Activated CD4-positive, alpha-beta T cell treated with anti-CD3 and anti-CD28 coated beads, Interleukin-2, amount 10 ng/mL, durations not matched to agents 24 days and 14 days (primary cell): ENCODE measurements at places on chromosomes 12 and 14. TPM values are rescaled to one million over a fixed set of nuclear protein-coding genes. Genes with fewer than 3 reads are reported as not detected.

- DNase-seq: no peak
These were observed 20.0 kb upstream of the SGPP1 start for GRCh38 chr14:63747846-63748245.

- DNase-seq: no peak
These were observed 32.7 kb downstream of the NT5DC3 start for GRCh38 chr12:103808239-103808880.

- DNase-seq: no peak
These were observed 27.1 kb downstream of the LTBP2 start for GRCh38 chr14:74584951-74585350.

DNA sequence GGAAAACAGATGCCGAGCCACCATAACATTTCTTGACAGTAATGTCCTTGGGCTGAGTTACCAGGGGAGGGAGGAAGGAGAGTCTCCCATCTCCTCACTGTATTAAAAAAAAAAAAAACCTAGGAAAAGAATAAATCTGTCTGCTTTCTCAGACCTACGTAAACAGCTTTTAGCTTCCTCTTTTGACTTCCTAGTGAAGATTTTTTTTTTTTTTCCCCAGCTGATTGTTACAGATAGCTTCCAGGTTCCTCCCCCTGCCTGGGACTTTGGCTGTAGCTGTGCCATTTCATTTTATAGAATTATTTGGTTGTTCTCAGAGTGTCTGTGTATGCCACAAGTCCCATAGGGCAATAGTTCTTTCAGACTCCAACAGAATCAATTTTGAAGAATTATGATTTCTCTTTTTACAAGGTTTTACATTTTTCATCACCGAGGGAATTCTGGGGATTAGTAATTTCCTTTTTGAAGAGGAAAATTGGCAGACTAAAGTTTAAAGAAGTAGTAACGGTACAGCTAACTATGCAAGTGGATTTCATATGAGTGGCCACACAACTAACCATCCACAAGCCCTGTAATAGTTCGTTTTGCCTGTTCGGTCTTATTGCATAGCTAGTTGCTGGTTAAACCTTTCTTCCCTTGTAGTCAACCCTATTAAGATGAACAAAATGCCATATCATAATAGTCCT is 23.1 kb upstream of the GNS start:
- no peak for DNase-seq

DNA sequence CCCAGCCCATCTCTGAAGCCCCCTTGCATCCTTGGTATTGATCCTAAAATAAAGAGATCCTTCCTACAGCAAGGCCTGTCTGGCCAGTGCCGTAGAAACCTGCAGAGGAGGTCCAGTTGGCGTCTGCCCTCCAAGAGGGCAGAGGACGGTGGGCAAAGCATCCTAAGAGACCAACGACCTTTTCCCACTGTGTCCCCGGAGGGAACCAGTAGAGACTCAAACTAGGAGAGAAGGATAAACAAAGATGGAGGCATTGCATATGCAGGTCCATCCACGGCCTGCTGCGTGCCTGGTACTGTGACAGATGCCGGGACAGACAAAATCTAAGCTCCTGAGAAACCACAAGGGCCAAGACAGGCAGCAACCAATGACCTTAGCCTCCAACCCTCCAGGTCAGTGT is 3.8 kb downstream of the NCKAP5L start:
- DNase-seq: no peak

- no peak for DNase-seq
These were observed 23.6 kb upstream of the TMEM260 start for GRCh38 chr14:56555921-56556570.

DNA sequence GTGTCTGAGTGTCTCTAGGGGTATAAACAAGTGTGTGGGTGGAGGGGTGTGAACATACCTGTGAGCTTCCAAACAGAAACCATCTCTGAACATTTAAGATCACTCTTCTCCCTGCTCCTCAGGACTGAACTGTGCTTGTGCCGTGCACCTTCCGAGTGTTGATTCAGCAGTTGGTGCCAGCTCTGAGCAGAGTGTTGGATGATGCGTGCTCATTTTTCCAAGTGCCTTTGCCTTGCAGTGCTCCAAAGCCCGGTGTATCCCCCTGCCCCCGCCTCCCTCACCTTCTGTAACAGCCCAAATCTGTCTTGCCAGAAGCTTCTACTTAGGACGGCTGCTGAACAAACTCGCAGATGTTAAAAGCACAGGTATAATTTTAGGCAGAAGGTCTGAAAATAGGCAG is 4.4 kb downstream of the WSCD2 start:
- no peak for DNase-seq

- no peak for DNase-seq
These were observed 290.9 kb downstream of the LRIG3 start for GRCh38 chr12:58629376-58629775.

DNA sequence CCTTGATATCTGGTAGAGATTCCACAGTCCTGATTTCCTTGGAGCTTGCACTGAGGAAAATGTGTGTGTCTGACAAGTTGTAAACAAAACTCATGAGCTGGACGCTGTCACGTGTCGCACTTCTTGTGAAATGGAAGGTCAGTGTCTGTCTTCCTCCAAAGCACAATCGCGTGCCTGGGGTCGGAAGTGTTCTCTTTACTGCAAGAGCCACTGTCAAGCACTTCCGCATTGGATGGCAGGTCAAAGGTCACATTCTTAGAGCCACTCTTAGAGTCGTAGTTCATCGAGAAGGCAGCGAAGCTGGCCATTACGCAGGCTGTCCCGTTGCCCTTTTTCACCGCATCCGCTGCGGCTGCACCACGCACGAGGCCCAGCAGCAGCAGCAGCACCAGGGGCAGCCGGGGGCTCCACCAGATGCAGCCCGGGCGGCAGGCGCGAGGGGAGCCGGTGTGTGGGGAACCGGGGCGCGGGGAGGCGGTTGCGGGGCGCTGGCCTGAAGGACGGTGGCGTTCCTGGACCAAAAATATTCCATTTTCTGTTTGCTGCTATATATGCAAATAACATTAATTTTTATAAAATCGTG is 45.0 kb downstream of the LRTM2 start:
- DNase-seq: no peak

DNA sequence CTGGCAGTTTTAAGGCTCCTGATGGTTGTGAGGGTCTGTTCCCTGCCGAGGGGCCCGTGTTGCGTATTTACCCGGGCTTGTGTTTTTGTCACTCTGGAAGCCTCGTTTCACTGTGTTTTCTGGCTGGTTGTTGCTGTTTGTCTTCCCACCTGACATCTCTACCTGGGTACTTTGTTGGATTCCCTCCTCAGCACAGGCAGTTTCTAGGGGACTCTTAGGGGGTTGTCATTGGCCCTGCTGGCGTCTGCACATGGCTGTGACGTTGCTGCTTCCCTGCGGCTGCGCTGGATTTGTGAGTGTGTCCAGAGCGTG is 6.4 kb downstream of the FBRSL1 start:
- DNase-seq: no peak

- no peak for DNase-seq
These were observed 69.2 kb downstream of the SLC41A2 start for GRCh38 chr12:104888892-104889291.

GRCh38 chr12:52615208-52615868 is 3.0 kb downstream of the KRT73 start:
- no peak for DNase-seq

- DNase-seq: no peak
These were observed 29.0 kb downstream of the PAPLN start for GRCh38 chr14:73266317-73266716.

GRCh38 chr12:16189849-16190248 is 87.6 kb downstream of the SLC15A5 start:
- DNase-seq: no peak

- no peak for DNase-seq
These were observed 26.6 kb downstream of the DCN start for GRCh38 chr12:91155990-91156389.

- no peak for DNase-seq
These were observed 79.7 kb downstream of the FGD4 start for GRCh38 chr12:32478858-32479725.

DNA sequence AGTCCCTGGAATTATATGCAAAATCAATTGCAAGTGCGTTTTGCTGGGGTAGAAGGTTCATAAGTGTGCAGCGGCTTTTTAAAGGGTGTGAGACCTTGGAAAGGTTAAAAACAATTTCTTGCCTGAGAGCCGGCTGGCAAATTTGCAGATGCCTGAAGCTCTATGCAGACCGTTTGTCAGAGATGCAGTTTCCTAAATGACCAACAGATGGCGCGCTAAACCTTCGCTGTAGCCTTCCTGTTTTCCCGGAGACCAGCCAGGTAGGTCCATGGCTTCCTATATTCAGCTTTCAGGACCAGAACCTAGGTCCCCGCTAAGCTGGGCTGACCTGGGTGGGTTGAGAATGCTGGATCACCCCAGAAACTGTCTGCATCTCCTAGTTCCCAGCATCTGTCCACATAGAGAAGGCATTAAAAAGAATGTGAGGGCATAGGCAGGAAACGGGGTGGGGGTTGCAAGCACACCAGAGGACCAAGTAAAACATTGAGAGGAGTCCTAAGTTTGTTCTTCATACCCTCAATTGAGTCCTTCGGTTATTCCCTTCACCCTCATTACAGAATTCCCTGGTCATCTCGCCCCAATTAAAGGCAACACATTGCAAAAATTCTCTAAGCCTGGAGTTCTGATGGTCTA is 5.7 kb upstream of the NOS1 start:
- peak; percentile 86 for DNase-seq

GRCh38 chr12:111240374-111240773 is 128.5 kb downstream of the PHETA1 start:
- no peak for DNase-seq

DNA sequence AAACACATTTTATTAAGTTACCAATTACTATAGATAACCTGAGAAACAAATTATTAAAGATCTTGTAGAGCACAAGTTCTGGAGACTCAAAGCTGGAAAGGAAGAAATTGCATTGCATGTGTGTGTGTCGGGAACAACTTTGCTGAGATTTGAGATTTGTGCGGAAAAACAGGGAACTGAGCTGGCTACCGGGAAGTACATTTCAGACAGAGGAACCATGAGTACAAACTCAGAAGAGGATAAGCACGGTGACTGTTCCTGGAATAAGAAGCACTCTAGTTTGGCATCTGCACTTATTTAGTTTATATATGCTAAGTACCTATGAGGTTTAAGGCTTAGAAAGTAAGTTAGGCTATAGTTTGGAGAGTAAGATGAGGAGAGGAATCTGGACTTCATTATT is 97.8 kb downstream of the DACT1 start:
- no peak for DNase-seq

DNA sequence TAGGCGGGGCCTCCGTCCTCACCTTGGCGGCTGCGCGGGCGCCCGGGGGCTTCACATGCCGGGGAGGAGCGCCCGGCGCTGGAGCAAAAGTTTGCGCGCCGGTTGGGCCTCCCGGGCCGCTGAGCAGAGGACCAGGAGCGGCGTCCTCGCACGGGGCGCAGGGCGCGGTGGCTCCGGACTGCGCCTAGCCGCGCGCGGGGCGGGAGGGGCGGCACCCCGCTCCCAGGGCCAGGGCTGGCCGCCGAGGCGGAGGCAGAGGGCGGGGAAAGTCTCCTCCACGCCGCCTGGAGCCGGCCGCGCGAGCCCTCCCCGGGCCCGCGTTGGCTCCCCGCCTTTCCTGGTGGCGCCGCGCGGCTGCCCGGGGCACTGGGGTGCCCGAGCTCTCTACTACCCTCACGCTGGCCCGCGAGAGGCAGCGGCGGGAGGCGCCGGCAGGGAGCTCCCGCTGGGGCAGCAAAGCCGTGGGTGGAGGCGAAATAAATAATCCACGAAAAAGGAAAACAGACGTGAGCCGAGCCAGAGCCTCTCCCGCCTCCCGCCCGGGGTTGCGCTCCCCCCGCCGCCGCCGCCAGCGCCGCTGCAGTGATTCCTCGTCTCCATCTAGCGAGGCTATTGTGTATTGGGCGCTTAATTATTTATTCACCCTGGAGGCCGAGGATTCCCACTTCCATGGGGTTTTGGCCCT is 400 bp upstream of the PRIMA1 start:
- no peak for DNase-seq

- no peak for DNase-seq
These were observed 164.5 kb downstream of the STXBP6 start for GRCh38 chr14:24885410-24885913.

GRCh38 chr12:62732861-62733427 is 202.0 kb downstream of the PPM1H start:
- DNase-seq: no peak

GRCh38 chr14:91363776-91364523 is 53.7 kb downstream of the CCDC88C start:
- DNase-seq: no peak

GRCh38 chr12:47577206-47577989 is 128.4 kb downstream of the RPAP3 start:
- no peak for DNase-seq

The KRT80 gene
- total RNA-seq: not detected in 2 replicates

The CRADD gene
- total RNA-seq: 8.1 and 12.6 TPM in 2 replicates

The KRT85 gene
- total RNA-seq: not detected in 2 replicates

The CD163 gene
- not detected in 2 replicates for total RNA-seq

The IPO8 gene
- 41.3 and 45.9 TPM in 2 replicates for total RNA-seq

The NELL2 gene
- total RNA-seq: 20.0 and 27.5 TPM in 2 replicates

The RD3L gene
- not detected in 2 replicates for total RNA-seq

The GLRX5 gene
- 43.7 and 45.6 TPM in 2 replicates for total RNA-seq

The JAG2 gene
- total RNA-seq: 9.7 and 11.2 TPM in 2 replicates

The PRH1 gene
- 18.2 and 22.4 TPM in 2 replicates for total RNA-seq

The ARG2 gene
- total RNA-seq: 4.7 and 5.0 TPM in 2 replicates

The FGF23 gene
- total RNA-seq: not detected in 2 replicates
